Activated T-helper 17 cell treated with anti-CD3 and anti-CD28 coated beads, Interleukin-2, amount 50 U/mL, for 72 hours (primary cell): ENCODE measurements at places on chromosomes 11 and 22. TPM values are rescaled to one million over a fixed set of nuclear protein-coding genes. Genes with fewer than 3 reads are reported as not detected.
A peak's percentile ranks its signal among the peaks of the same experiment; 100 is the strongest.

The KREMEN1 gene
- total RNA-seq: 0.40 TPM

The KIF18A gene
- 30.3 TPM for total RNA-seq

The DKK3 gene
- not detected for total RNA-seq

The MYOD1 gene
- total RNA-seq: not detected

The DYNC2H1 gene
- total RNA-seq: 2.5 TPM

The PIK3IP1 gene
- 24.1 TPM for total RNA-seq

The C22orf42 gene
- not detected for total RNA-seq

The LRRC4C gene
- not detected for total RNA-seq

The OLFML1 gene
- total RNA-seq: not detected

The APOL5 gene
- not detected for total RNA-seq

- ATAC-seq: no peak
Measured at GRCh38 chr11:75851203-75851602, 36.2 kb downstream of the UVRAG start.

GRCh38 chr11:71064702-71065515, 187.5 kb downstream of the SHANK2 start:
- ATAC-seq: no peak

GRCh38 chr11:64013141-64013896, 22.4 kb upstream of the FLRT1 start:
- no peak for ATAC-seq

- no peak for ATAC-seq
Measured at GRCh38 chr22:17910561-17911311, 113.6 kb downstream of the MICAL3 start.

DNA sequence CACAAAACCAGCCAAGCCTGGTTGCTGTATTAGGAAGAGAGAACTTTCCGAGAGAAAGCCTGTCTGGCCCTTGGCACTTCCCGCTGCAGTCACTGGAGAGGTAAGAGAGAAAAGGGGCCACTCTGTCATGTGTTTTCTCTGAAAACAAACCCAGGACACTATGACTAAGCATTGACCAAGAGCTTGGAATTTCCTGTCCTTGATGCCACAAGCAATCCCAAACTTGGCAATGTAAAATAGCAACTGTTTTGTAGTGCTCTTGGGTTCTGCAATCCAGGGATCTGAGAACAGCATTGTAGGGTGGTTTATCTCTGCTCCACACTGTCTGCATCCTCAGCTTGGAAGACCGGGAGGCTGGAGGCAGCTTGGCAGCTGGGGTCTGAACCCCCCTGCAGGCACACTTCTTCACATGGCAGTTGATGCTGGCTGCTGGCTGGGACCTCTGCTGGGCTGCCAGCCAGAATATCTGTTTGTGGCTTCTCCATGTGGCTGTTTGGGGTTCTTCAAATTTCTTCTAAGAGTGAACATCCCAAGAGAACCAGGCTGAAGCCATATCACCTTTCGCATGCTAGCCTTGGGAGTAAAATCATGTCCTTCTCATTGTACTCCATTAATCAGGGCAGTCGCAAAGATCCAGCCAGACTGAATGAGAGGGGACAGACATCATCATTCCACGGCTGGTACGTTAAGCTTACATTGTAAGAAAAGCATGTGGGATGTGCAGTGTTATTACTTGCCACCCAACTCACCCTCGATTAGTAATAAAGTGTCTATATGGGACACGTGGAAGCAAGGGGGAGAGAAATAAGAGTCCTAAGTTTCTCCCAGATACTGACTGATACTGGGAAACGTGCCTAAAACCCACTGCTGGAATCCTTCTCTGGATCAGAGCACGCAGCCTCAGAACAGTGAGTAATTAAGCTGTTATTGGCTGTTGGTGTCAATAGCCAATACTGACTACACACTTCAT, 537.4 kb upstream of the B3GAT1 start:
- no peak for ATAC-seq

- ATAC-seq: no peak
Measured at GRCh38 chr11:77174559-77174958, 46.5 kb downstream of the MYO7A start.

GRCh38 chr11:93099806-93100205, 98.0 kb downstream of the SLC36A4 start:
- no peak for ATAC-seq

GRCh38 chr22:35352214-35353111, 28.4 kb upstream of the HMOX1 start:
- peak; percentile 81 for ATAC-seq

DNA sequence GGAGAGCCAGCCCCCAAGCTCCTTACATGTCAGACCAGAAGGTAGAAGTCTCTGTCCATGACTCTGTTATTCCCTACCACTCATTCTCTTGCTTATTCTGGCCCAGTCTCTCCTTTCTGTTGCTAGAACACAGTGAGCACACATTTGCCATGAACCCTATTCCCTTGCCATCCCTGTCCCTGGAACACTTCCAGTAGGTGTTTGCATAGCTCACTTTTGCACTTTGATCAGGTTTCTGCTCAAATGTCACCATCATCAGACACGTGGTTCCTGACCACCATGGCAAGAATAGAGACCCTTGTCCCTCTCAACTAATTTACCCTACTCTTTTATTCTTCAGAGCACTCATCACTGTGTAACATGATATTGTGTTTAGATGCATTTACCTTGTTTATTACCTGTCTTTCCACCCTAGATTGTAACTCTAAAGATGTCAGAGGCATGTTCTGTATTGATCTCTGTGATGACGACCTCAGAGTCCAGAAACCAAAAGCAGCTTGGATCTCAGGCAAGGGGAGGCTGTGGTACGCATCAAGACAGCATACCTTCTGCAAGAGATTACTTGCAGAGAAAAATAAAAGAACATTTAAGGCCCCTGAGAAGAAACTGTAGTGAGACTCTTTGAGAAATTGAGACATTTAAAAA, 606.4 kb downstream of the OPCML start:
- ATAC-seq: no peak

DNA sequence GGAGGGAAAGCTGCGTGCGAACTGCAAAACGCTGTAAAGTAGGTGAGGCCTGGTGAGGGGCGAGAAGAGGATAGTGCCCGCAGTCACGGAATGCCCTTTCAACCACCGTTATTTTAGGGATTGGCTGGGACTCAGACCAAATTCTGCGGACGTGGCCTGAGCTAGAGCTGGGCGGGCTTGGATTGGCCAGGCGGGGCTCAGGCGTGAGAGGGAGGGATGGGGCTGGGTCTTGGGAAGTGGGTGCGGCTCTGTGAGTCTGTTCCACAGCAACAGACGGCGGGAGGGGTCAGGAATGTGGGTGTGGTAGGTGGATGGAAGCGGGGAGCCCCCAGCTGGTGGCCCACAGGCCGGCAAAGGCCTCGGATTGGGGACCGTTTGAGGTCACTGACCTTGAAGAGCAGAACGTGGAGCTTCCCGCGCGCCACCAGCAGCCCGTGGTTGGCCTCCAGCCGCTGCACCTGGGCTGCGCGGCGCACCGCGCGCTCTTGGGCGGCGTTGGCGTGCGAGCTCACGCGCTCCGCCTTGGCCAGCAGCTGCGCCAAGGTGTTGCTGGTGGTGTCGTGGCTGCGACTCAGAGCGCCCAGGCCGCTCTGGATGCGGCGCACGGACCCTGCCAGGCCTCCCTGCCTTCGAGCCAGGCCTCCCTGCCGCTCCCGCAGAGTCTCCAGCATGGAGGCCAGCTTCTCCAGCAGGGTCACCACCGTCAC, 444 bp downstream of the CAVIN3 start:
- ATAC-seq: peak; percentile 57

- no peak for ATAC-seq
Measured at GRCh38 chr22:45006964-45007390, 2.8 kb downstream of the PHF21B start.

GRCh38 chr22:46845296-46846149, 83.1 kb downstream of the TBC1D22A start:
- ATAC-seq: no peak

- ATAC-seq: no peak
Measured at GRCh38 chr11:10617551-10617950, 49.1 kb upstream of the LYVE1 start.

DNA sequence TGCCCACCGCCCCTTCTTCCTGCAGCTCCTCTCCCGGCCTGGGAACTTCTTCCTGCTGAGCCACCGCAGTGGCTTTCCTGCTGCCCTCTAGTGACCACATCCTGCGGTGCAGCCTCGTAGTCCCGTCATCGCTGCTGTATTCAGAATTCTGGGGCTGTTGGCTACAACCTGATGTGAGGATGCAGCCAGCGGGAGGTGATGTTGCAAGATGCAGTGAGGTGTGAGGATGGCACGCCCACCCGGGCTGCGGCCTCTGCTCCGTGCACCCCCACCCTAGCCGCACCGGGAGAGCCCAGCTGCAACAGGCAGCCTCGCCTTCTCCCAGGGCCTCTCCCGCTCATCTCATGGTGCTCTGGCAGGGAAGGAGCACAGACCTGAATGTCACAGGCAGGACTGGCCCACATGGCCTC, 10.1 kb downstream of the CHST1 start:
- peak; percentile 62 for ATAC-seq

DNA sequence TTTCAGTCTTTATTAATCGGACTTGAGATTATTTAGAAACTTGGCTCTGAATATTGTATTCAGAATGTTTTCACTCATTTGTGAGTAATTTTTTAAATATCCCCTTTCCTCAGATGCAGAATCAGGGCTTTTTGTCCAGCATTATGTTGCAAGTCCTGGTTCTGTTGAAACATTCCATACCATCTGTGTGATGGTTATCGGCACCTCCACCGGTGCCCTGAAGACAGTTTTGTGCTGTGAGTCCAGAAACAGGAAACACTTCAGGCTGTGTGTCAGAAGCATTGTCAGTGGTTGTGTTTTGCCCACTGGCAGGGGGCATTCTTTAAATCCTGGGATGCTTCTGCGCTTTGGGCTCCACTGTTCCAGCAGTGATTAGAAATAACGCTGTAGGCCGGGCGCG, 20.4 kb downstream of the CDPF1 start:
- no peak for ATAC-seq

- no peak for ATAC-seq
Measured at GRCh38 chr11:132531921-132532320, 1000.4 kb downstream of the OPCML start.

DNA sequence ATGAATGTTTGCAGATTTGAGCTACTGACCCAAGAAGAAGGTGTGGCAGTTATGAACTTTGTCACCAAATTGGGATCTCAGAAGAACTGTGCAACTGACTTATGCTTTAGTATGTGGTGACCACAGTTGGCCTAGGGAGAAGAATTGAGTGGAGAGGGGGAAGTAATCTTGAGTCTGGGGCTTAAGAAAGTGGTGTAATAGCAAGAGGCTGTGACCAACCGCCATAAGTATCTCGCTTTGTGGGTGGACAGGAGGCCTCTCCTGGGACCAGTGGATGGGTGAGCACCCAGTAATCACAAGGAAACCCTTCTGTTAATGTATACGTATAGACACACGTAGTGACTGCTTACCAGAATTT, 12.7 kb upstream of the IL10RA start:
- ATAC-seq: no peak

DNA sequence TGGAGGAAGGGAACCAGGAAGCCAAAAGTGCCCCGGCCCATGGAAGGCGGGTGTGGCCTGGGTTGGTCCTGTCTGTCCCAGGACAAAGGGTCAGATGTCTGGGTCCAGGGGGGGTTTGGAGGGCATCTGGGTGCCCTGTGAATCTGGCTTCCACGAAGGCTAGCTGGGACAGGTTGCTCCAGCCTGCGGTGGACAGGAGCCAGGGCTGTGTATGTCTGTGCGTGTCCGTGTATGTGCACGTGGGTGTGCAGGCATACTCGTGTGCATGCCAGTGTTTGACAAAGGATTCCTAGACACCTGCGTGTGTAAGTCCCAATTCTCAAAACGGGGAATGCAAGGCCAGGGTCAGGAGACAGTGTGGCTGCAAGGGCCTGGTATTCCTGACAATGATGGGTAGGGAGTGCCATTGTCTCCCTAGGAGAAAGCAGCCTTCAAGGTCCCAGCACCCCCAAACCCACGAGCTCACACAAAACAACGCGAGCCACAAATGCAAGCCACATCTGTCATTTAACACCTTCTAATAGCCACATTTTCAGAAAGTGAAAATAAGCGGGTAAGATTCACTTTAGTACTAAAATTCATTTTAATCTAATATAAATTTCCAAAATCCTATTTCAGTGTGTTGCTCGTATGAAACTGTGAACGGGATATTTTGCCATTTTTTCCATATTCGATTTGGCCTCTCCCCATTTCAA, 78.4 kb upstream of the WNT7B start:
- ATAC-seq: no peak

GRCh38 chr11:64339286-64339685, 718 bp upstream of the CCDC88B start:
- ATAC-seq: no peak

DNA sequence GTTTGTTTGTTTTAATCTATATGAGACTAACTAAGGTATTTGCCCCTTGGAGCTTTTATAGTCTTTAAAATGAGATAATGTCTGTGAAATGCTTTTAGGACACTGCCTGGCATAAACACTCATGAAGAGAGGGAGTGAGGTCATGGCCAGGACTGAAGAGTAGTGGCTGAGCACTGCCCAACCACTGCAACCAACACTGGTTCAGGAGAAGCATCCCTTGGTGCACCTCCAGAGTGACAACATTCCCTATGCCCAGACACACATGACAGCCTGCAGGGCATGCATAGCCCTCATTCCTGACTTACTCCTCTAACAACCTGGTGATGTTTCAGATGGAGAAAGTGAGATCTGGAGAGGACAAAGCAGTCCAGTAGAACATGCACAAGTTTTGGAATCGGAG, 36.1 kb downstream of the ME3 start:
- no peak for ATAC-seq

DNA sequence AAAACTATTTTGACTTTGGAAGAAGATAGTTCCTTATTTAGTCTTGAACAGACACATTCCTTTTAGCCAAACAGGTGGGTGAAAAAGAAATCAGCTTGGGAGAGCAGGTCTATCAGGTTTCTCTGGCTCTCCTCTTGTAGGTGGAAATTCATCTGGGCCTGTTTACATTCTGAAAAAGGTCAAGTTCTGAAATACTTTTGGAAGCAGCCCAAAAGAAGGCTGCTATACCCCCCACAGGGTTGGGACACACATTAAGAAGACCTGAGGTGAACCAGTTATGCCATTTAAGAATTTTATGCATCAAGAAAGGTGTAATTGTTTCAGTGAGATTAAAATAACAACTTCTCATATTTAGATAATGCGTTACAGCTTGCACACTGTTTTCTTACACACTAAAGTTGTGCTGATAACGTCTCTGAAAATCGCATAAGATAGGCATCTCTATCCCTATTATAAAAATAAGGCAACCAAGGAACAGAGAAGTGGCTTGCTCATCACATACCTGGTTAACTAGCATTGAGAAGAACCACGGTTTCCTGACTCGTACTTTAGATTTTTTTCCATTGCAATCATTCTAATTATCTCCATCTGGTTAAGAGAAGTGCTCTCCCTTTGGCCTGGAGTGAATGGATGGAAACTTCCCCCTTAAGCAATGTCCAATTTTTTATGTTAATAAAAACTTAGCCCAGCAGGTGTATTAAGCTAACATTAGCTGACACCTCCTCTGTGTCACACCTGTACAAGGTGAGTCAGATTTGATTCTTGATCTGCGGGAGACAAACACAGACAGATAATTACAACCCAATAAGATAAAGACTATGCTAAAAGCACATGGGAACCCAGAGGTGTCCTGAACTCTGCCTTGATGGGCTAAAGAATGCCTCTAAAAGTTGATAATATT, 60.5 kb upstream of the UCP3 start:
- no peak for ATAC-seq
